NCI-H1930 (cell line): ENCODE measurements at places on chromosomes 3 and 15.
A peak's percentile ranks its signal among the peaks of the same experiment; 100 is the strongest.

- peak; percentile 14 for DNase-seq
Measured at GRCh38 chr3:50275996-50276761, 2.7 kb upstream of the LSMEM2 start.

GRCh38 chr3:107882261-107882660 lies 208.6 kb downstream of the CD47 start:
- no peak for DNase-seq

- DNase-seq: no peak
Measured at GRCh38 chr3:184177331-184177731, 2.7 kb downstream of the AP2M1 start.

DNA sequence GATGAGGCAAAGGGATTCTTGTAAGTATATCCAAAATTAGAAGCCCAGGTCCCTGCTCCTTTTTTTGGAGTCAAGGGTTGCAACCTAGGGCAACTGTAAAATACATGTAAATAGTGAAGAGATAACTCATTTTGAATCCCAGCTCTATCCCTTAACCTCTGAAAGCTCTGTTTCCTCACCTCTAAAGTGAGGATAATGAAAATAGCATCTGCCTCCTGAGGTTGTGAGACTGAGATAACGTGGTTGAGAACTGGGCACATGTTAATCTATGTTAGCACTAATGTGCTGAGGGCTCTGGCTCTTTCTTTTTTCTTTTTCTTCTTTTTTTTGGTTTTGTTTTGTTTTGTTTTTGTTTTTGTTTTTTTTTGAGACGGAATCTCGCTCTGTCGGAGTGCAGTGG lies 4.8 kb upstream of the NKTR start:
- no peak for DNase-seq

DNA sequence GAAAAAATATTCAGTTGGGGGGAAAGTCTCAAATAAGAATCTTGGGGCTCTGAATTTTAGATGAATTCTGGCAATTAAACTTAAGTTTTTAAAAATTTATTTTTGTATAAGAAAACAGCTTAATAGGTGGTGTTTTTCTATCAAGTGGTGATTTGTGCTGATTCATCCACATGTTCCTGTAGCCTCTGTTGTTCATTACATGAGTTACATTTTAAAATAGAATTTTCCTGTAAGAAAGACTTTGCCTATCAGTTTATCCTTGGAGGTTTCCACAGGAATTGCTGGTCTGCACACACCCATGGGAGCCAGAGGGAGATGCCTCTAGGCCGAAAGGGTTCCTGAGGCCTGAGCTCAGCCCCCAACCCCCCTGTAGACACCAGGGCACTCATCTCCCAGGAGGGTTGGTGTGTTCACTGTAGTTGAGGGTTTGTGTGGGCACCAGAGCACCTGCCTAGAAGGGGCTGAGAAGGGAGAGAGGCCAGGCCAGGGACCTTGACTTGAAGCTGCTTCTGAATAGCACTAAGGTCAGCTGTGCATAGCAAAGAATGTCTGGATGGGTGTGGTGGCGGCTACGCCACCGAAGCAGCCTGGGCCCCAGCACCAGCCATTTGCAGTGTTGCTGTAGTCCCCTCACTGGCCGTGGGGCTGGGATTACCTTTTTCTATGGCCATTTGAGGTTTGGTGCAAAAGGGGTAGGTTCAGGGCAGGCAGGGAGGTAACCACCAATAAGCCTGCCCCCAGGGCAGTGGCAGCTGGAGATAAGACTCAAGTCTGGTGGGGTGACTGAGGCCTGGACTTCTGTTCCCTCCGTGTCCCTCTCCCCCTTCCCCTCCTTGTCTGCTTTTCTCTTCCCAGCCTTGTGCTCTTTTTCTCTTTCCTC lies 11.9 kb downstream of the DNAJA4 start:
- DNase-seq: no peak
